Activated T-cell treated with anti-CD3 and anti-CD28 coated beads for 48 hours (primary cell): ENCODE measurements at places on chromosomes 13 and 19.

DNA sequence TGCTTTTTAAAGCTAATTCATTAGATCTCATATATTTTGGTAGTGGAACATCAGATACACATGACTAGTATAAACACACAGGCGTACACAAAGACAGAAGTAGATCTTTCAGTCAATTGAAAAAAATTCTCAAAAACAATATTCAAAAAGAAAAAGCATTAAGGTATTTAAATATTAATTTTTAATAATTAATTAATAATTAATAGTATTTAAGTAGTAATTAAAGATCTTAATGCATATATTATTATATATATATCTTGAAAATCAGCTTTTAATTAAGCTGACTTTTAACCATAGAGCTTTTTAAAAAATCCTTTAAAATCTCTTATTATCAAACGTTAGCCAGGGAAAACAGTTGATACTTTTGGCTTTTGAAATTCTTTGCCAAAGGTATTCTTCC, 489.4 kb upstream of the PCDH20 start:
- no peak for DNase-seq

DNA sequence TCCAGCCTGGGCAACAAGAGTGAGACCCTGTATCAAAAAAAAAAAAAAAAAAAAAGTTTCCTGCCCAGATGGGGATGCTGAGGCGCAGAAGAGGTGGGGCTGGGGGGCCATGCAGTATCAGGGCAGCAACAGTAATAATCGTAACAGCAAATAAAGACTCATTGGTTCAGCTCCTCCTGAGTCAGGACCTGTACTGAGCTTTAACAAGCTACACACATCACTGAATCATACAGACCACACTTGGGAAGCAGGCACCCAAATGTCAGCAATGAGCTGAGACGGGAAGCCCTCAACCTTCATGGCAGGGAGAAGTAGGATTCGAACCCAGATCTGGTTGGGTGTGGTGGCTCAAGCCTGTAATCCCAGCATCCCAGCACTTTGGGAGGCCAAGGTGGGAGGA, 10.6 kb upstream of the DPF1 start:
- no peak for DNase-seq

- no peak for DNase-seq
Measured at GRCh38 chr13:74273581-74273980, 139.4 kb upstream of the KLF12 start.

- DNase-seq, result peak; percentile 46
Measured at GRCh38 chr19:3095441-3096191, 1.5 kb downstream of the GNA11 start.

GRCh38 chr19:14347999-14348889, 33.0 kb upstream of the ADGRE5 start:
- peak; percentile 69 for DNase-seq

DNA sequence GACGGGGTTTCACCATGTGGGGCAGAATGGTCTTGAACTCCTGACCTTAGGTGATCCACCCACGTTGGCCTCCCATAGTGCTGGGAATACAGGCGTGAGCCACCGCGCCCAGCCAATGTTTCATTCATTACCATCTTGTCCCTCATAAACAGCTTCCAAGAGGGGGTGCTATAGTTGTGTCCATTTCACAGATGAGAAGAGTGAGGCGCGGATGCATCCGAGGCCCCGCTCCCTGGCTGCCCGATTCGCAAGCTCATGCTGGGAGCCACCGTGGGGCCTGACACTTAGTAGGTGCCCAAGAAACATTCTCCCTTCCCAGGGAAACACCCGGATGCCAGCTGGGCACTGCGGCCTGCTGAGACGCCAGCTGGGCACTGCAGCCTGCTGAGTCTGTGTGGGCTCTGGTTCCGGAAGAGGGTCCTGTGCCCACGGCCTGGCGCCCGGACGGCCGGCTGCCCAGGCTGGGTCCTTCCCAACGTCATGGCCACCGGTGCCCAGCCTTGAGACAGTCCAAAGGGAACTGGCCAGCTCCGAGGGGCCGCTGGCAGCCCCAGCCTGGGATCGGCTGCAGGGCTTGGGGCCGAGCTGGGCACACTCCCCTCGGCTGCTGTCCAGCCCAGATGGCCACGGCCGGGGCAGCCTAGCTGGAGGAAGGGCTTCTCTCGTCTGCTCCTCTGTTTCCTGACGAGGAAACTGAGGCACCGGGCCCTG, 54.7 kb downstream of the NFIC start:
- DNase-seq, result no peak

- DNase-seq, result no peak
Measured at GRCh38 chr19:30215248-30215647, 156.9 kb upstream of the ZNF536 start.

DNA sequence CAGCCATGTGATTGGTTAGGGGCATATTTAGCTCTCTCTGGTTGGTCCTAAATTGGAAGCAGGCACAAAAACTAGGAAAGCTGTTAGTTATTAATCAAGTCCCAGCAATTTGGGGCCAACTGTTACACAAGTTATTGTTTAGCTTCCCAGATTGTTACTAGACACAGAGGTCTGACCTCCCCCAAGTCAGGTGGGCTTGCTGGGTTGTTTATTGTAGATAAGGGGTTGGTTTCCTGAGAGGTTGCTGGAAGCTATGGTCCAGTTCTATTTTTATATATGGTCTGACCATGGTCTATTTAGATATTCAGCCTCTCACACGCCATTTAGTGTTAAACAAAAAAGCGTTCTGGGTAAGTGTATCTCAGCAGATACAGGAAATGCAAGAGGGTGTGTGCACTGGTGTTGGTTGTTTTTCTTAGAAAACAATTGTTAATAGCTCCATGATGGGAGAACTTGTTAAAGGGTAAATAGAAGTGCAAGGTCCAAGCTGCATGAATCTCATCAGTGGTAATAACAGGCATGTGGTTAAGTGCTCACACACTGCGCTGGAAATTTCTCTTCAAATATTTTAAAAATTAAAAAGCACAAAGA, 150.0 kb downstream of the RAP2A start:
- DNase-seq, result no peak

DNA sequence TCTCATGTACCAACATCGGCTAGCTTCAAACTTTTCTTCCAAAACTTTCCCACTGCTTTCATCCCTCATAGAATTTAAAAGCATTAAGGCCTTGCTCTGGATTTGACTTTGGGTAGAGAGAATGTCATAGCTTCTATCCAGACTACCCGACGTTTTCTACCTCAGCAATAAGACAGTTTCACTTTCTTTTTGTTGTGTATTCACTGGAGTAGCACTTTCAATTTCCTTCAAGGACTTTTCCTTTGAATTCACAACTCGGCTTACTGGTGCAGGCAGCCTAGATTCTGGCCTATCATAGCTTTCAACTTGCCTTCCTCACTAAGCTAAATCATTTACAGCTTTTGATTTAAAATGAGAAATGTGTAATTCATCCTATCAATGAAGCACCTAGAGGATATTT, 420.4 kb upstream of the GPC6 start:
- no peak for DNase-seq

DNA sequence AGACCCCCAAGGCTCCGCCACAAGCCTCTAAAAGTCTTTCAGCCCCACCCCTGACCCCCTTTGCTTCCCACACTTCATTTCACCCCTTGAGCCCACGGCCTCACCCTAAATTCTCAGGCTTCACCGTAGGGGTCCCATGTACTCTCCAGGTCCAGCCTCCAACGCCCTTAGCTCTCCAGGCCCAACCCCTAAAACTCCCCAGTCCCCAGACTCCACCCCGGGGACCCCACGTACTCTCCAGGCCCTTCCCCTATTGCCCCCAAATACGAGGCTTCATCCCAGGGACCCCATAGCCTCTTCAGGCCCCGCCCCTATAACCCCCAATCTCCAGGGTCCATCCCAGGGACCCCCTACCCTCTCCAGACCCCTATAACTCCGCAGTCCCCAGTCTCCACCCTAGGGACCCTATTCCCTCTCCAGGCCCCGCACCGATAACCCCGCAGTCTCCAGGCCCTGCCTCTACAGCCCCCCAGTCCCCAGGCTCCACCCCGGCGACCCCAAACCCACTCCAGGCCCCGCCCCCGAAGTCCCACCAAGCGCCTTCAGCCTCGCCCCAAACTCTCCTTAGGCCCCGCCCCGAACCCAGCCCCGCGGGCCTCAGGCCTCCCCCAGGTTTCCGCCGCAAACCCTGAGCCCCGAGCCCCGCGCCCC, 619 bp downstream of the MED16 start:
- DNase-seq, result no peak

DNA sequence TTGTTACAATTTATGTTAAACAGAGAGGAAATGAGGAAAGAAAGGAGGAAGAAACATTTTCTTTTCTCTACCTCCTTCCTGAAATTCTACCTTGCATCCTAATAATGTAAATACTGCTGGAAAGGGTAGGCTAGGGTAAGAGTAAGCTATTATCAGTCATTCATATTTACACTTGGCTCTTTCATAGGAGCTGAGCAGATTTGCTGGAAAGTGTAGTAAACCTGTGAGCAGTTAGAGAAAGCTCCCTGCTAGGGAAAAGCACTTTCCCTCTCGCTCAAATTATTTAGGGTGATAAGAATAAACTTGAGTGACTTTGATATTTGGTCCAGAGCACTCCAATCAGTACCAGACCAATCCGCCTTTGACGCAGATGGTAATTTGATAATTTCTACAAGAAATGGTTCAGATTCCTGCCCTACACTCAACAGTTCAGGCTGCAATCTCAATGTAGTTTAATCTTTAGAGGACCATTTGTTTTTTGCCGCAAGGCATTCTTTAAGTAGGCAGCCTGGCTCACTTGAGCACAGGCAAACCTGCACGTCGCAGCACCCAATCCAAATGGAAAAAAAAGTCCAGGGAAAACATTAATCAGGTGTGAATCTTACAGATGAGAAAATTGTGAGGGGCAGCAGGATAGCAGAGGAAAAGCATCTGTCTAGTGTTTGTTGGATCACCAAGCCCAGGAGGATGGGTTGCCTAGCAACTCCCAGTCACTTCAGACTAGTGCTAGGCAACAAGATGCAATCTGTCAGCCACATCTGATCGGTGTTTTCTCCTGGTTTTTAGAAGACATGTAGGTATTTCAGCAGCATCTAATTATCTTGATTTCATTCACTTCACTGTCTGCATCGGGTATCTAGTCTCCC, 68.6 kb upstream of the KL start:
- DNase-seq, result no peak

DNA sequence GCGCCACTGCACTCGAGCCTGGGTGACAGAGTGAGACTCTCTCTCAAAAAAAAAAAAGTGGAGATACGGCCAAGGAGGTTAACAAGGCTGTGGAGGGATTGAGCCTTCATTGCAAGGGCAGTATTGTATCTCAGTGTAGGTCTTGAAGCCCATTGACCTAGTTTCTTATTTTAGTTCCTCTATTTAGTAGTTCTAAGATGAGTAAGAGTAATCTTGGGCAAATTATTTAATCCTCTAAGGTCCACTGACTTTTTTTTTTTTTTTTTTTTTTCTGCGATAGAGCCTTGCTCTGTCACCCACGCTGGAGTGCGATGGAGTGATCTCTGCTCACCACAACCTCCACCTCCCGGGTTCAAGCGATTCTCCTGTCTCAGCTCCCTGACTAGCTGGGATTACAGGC, 14.3 kb upstream of the ILF3 start:
- no peak for DNase-seq

DNA sequence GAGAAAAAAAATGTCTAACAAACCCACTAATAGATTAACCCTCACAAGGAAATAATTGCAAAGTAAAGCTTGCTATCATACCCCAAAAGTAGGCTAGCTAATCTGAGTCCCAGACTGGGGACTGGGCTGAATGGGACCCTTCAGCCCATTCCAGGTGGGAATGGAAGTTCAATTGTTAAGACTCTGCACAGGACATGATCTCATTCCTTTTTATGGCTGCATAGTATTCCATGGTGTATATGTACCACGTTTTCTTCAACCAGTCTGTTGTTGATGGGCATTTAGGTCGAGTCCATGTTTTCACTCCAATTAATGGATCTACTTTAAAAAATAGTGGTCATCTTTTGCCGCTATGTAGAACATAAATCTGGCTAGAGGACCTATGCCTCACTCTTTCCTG, 17.9 kb downstream of the OR7A5 start:
- DNase-seq, result no peak

DNA sequence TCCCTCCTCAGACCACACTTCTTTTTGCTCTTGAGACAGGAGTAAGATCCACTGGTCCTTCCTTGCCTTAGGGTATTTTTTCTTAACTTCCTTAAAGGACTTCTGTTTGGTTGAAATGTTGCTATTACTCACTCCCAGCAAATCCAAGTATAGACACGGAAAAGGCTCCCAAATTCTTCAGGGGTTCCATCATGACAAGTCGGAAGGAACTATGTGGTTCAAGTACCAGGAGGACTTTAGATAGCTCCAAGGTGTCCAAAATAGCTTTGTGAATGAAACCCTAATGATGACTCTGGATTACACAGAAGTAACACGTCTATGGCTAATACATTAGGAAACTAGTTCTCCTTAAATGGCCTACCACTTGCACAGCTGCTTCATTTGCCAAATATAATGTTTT, 238.7 kb downstream of the KCTD12 start:
- no peak for DNase-seq

DNA sequence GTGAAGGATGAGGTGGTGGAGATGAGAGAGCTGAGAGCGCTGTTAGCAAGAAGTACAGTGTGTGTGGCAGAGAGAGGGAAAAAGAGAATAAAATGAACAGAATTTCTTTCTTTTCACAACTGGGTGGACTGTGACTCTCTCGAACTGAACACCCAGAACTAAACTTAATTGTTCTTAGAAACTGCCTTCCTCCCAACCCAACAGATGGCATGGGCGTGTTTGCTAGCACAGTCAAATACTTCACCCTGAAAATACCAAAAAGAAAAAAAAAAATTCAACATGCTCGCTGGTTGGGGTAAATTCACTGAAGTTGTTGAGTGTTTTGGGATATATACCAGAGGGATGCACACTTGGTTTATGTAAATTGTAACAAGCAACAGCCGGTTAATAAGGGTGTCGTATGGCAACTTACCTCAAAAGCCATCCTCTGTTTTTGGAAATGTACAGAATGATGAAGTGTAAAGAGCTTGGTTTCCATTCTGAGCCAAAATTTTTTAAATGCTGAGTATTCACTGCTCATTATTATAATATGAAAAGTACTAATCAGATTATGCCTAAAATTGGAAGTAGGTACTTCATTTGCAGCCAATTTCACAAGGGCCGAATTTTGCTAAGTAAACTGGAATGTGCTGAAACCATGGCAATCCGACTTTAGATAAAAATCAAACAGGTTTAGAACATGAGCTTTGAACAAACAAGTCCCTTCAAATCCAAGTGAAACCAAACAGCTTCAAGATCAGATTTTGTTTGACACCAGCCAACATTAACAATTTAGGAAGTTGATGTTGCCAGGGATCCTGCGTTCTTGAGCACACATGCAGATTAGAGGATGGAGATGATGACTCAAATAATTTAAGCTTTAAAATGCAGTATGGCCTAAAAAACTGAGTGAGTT, 115.8 kb downstream of the ZIC5 start:
- DNase-seq, result no peak

DNA sequence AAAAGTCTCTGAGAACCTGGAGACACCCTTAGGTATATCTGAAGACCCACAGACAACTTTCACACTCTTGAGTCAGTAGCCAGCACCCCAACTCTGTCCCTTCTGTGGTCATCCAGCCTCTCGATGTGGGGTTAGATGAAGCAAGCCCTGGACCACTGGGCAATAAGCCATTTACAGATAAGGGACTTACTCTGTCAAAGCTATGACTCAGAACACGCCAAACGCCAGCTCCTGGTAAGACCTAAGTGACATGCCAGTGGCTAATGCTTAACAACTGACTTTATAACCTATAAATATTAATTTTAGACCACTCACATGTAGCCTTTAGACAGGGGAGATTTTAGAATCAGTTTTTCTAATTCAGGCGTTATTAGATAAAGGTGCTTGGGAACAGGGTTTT, 85.7 kb downstream of the SHISA2 start:
- no peak for DNase-seq
